Pulmonary artery endothelial cell (primary cell): ENCODE measurements at places on chromosomes 5 and 9.
A peak's percentile ranks its signal among the peaks of the same experiment; 100 is the strongest.

DNA sequence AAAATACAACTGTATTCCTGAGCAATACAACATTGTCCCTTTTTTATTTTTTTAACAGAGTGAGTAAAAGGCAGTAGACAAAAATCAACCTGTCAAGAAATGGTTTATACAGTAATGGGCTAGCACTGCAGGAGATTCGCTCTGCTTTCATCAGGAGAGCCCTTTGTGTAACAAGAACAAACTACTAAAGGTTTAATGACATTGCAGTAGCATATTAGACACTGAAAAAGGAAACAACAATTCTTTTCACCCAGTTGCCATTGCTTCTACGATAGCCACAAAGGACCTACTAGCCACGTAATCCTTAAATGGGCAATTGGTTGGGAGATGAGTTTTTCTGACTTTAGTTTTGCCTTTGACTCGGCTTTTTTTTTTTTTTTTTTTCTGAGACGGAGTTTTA is 319.8 kb upstream of the TRPM3 start:
- DNase-seq, result no peak

DNA sequence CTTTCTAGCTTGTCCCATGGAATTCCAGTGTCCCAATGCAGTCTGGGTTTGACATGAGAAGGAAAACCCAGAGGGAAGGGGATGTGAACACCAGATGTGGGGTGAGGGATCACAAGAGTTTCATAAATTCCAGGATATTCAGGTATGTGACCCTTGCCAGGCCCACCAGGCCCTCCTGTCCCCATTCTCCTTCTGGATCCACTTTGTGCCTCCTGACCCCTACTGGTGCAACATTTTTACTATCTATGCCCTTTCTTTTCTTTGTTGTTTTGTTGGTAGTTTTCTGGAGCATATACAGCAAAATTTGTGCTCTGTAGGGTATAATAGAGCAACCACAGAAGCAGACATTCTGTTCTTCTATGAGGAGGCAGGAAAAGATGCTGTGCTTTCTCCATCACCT is 597.0 kb upstream of the GRAMD2B start:
- no peak for DNase-seq

DNA sequence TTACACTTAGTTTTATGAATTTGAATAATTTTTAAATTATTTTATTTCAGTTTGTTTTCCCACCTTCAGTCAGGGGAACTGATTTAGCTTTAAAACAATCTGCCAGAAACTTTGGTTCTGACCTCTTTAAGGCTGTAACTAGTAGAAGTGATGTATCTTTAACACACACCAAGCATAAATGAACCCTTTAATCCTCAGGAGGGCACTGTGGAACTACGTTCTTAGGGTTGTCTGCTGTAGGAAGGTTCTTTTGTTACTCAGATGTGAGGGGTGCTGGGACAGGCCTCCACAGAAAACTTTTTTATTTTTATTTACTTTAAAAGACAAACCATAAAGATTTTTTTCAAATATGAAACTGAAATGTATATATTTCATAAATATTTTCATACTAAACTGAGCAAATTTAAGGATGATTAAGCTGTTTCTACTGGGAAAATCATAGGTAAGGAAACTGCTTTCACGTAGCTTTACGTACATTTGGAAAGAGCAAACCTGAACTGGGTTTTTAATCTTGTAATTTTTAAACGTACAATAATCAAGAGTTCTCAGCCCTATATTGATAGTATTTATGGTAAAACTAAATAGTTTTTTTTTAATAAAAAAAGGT is 5.3 kb downstream of the KLF4 start:
- DNase-seq, result peak; percentile 33

DNA sequence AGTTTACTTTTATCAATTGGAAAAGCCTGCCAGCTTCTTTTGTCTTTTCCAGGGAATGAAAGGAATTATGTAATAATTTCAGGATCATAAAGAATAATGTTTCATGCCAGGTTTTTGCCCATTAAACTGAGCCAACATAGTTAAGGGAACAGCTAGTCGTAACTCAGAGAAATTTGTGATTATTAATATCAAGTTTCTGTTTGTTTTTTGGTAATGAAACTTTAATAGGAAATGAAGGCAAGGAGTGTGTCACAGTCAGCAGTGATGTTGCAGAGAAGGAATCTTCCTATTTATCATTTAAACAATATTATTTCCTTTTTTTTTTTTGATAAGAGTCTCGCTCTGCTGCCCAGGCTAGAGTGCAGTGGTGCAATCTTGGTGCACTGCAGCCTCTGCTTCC is 10.7 kb downstream of the NFIL3 start:
- no peak for DNase-seq

DNA sequence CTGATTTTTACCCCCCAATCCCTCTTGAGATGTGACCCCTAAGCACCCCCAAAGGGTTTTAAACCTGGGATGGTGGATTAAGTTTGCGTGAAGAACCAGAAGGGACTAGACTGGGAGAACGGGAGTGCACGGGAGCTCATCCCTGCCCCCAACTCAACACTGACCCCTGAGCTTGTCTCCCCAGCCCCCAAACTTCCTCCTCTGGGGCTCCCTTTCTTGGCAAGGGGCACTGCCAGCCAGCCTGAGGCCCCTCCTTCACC is 5.0 kb upstream of the SET start:
- DNase-seq, result no peak

DNA sequence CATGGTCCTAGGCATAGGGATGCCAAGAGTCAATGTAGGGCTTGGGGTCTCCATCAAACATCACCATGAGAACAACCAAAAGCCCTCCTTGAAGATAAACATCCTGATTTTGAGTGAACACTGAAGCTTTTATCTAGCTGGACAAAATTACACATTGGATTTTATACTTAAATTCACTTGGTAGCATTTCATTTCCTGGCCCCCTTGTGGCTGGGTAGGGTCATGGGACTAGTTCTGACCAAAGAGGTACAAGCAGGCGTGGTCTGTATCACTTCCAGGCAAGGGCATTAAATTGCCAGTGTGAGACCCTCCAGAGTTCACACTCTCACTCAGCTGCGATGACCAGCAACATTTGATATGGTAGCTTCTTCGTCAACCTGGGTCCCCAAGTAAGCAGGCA is 320.3 kb downstream of the ACTL7B start:
- DNase-seq, result no peak

- DNase-seq, result no peak
Observed at GRCh38 chr9:92295827-92296258, 2.3 kb upstream of the IARS1 start.

DNA sequence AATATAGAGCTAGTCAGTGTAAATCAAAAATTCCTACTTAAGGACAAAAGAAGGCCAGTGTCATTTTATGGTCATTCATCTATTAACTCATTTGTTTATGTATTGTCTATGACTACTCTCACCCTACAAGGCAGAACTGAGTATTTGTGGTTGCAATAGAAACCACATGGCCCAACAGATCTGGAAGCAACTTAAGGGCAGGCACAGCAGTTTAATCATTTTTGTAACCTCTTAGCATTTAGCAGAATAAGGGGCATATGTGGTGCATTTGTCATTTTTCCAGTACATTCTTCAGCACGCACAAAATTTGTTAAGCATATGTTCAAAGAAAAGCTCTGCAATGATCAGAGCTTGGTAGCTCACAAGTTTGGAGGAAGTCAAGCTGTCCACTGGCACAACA is 1.1 kb downstream of the FKBP15 start:
- no peak for DNase-seq

GRCh38 chr5:68428231-68428811 is 212.8 kb downstream of the PIK3R1 start:
- no peak for DNase-seq

GRCh38 chr9:13941714-13942113 is 372.2 kb downstream of the NFIB start:
- no peak for DNase-seq

GRCh38 chr9:69178583-69179011 is 4.5 kb downstream of the TJP2 start:
- no peak for DNase-seq

- no peak for DNase-seq
Observed at GRCh38 chr5:96509316-96509715, 76.3 kb upstream of the PCSK1 start.

GRCh38 chr9:71765693-71766092 is 2.6 kb downstream of the CEMIP2 start:
- DNase-seq, result no peak

GRCh38 chr9:124549016-124549415 is 41.8 kb upstream of the NR5A1 start:
- DNase-seq, result no peak

DNA sequence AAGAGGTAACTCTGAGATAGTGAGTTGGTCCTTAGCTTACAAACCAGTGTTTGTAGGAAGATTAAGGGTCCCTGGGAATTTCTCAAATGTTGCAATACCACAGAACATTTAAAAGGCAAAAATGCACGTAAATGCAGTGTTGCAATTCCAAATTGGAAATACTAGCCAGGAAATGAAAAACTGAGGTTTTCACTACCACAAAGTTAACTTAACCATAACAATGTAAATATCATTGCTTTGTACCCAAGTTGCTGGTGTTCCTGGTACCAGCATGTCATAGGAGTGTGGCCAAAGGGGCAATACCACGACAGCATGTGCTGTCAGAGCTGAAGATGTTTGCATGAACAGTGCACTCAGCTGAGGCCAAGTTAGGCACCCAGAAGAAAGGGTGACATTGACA is 382.9 kb downstream of the GLIS3 start:
- DNase-seq, result no peak
